ENCODE measurements at places on chromosomes 16 and 17. TPM values are rescaled to one million over a fixed set of nuclear protein-coding genes. Genes with fewer than 3 reads are reported as not detected.

WDR45B gene
- 32.0 TPM for total RNA-seq

CMTM2 gene
- not detected for total RNA-seq

CSF3 gene
- not detected for total RNA-seq

ITGAE gene
- 19.7 TPM for total RNA-seq

CDH3 gene
- total RNA-seq, result not detected

SLC4A1 gene
- total RNA-seq, result not detected

GLIS2 gene
- total RNA-seq, result 6.6 TPM

SHISA9 gene
- not detected for total RNA-seq

ZNF778 gene
- total RNA-seq, result 13.8 TPM

TEKT1 gene
- not detected for total RNA-seq

TBC1D3G gene
- total RNA-seq, result not detected

CTRB2 gene
- not detected for total RNA-seq

SMIM5 gene
- not detected for total RNA-seq

GDPD3 gene
- total RNA-seq, result 1.5 TPM

TSPAN10 gene
- 4.5 TPM for total RNA-seq

KRT15 gene
- 0.63 TPM for total RNA-seq

RAB11FIP4 gene
- 0.74 TPM for total RNA-seq

CDRT15 gene
- total RNA-seq, result not detected

RAB26 gene
- 3.6 TPM for total RNA-seq

C16orf46 gene
- total RNA-seq, result 0.90 TPM

GUCY2D gene
- not detected for total RNA-seq

SALL1 gene
- 0.16 TPM for total RNA-seq

GRAPL gene
- not detected for total RNA-seq

C1QTNF8 gene
- not detected for total RNA-seq

GAST gene
- total RNA-seq, result not detected

IRX3 gene
- 1.8 TPM for total RNA-seq

TBC1D3D gene
- not detected for total RNA-seq

SKAP1 gene
- total RNA-seq, result not detected

PLXDC1 gene
- total RNA-seq, result 3.3 TPM

ENPP7 gene
- not detected for total RNA-seq

TBC1D3L gene
- total RNA-seq, result 2.2 TPM

HBA2 gene
- not detected for total RNA-seq

HOXB5 gene
- 0.57 TPM for total RNA-seq

GGA3 gene
- total RNA-seq, result 8.7 TPM

FZD2 gene
- total RNA-seq, result 16.4 TPM

KRTAP4-5 gene
- not detected for total RNA-seq
